ENCODE measurements at places on chromosomes 16 and 17. TPM values are rescaled to one million over a fixed set of nuclear protein-coding genes. Genes with fewer than 3 reads are reported as not detected.
A peak's percentile ranks its signal among the peaks of the same experiment; 100 is the strongest.

DNA sequence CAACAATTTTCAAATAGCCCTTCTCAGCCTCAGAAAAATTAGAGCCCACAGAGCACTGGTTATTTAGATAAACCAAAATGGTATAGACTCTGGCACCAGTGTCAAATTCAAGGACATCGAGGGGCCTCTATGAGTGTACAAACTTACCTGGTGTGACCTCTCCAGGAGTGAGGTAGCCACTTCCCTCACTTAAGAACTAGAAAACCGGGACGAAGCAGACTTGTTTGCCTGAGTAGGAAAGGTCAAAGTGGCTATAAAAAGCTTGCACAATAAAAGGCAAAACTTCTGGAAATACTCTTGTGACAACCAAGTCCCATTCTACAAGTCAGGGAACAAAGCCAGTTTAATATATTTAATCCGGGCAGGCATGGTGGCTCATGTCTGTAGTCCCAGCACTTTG lies 39.2 kb upstream of the PRSS54 start:
- DNase-seq: no peak

DNA sequence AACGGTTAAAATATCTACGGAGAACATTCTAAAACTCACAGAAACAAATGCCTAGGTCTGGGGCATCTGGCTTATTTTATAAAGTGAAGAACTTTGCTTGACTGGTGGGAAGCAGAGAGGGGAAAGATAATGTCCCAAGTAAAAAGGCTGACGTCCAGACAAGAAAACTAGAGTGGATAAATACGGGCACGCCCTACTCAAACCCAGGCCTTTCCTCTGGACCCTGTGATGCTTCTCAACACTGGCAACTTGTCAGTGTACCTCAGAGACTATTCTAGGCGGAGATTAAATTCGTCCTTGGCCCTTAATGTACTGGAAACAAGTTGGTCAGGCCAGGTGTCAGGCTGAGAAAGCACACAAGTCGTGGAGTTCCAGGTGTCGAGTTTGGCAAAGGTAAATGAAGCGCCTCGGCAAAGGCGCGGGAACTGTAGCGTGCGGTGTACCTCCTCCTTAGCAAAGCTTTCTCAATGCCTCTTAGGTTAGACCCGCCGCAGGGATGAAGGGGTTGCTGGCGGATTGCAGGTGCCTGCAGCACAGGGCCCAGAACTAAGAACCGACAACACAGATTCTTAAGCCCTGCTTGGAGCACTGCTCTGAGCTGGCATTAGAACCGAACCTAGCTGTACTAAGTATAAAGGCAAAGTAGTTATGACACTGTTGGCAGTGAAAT lies 668 bp upstream of the UNK start:
- DNase-seq: peak; percentile 38

DNA sequence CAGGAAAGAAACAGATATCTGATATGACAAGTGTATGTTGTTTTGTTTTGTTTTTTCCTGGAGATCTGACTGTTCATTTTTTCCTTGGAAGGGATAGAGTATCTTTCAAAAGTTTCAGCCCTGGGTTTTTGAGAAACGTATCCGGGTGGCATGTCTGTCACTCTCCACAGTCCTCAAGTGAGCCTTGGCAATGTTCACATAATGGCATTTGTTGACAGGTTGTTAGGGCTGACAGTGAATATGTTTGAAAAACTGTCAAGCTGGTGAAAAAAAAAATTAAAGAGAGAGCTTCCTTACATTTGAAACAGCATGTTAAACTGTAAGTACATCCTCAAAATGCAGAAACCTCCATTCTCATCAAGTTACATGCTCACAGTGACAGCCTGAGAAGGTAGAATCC lies 113.0 kb upstream of the DYNLRB2 start:
- DNase-seq: no peak

PDILT gene
- not detected for total RNA-seq

ZNF205 gene
- total RNA-seq: 7.0 TPM

ACSF2 gene
- total RNA-seq: 64.8 TPM

- DNase-seq: no peak
Observed at GRCh38 chr16:57329718-57330327, 28.8 kb upstream of the CCL22 start.

- peak; percentile 33 for DNase-seq
Observed at GRCh38 chr17:19388791-19389785, 2.1 kb upstream of the MFAP4 start.

GRCh38 chr17:81991684-81992305 lies 14.4 kb downstream of the ASPSCR1 start:
- DNase-seq: peak; percentile 76

- no peak for DNase-seq
Observed at GRCh38 chr17:42975265-42975664, 4.6 kb downstream of the PTGES3L start.

DNA sequence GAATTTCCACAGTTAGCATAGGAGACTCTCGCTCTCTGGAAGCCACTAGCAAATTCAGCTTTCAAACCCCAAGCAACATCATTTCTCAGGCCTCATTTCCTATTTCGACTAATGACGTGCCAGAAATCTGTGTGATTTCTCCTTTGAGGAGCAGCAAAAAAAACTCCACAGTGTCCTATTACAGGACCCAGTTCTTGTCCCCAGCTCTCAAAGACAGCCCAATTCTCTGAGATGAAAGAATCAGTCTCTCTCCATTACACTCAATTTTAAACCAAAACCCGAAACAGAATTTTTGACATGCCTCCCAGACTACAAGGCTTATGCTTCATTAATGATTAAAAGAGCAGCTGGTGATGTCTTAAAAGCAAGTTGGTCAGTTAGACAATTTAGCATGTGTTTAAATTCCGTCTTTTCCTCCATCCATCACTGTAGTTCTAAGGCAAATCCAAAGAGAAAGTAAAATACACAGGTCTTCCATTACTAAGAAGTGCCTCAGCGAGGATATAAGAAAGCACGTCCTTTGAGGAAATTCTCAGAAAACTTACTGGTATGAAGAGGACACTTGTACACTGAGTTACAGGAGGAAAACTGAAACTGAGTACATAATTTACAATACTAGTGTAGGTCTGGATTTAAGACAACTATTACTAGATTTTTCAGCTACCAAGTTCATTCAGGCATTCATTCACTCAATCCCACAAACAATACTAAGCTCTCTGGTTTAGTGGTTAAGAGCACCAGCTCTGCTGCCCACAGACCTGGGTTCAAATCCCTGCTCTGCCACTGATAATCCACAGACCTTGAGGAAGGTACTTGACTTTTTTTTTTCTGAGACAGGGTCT lies 12.5 kb downstream of the TOM1L2 start:
- no peak for DNase-seq

HOXB7 gene
- 1.1 TPM for total RNA-seq
